ENCODE measurements at places on chromosomes 3 and 15.
A peak's percentile ranks its signal among the peaks of the same experiment; 100 is the strongest.

- peaks cover 7% of the 10 kb centered on the region for H3K4me1 ChIP-seq
- no peak for DNase-seq
- H3K27me3 ChIP-seq = no peaks in the 10 kb centered on the region
Observed at GRCh38 chr3:150871192-150871591, 34.0 kb downstream of the MINDY4B start.

DNA sequence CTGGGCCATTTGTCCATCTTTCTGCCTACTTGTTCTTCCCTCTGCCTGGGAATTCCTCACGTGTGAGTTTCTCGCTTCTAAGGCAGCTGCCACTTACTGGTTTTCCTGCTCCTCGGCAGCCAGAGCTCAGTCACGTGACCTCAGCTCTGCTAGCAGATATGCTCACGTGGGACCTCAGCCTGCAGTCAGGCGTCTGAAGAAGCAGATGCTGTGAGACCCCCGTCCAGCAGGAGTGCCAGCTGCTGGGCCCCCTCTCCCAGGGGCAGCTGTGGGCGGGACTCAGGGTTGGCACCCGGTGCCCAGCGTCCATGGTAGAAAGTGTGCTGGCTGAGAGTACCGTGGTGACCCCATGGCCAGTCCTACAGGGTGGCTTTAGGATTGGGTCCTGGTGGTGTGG, 161.3 kb upstream of the TLE3 start:
- H3K27me3 ChIP-seq = no peaks in the 10 kb centered on the region
- no peak overlapping the region for H3K4me3 ChIP-seq
- peak; percentile 81 for DNase-seq
- peaks cover 26% of the 10 kb centered on the region for H3K4me1 ChIP-seq
- no peaks in the 10 kb centered on the region for H3K36me3 ChIP-seq

- no peak for DNase-seq
- H3K4me3 ChIP-seq = no peak overlapping the region
- no peak overlapping the region for H3K27ac ChIP-seq
- H3K27me3 ChIP-seq = no peaks in the 10 kb centered on the region
- no peaks in the 10 kb centered on the region for H3K4me1 ChIP-seq
- peaks cover 7% of the 10 kb centered on the region for H3K36me3 ChIP-seq
Observed at GRCh38 chr3:37981348-37981664, 9.3 kb upstream of the VILL start.

DNA sequence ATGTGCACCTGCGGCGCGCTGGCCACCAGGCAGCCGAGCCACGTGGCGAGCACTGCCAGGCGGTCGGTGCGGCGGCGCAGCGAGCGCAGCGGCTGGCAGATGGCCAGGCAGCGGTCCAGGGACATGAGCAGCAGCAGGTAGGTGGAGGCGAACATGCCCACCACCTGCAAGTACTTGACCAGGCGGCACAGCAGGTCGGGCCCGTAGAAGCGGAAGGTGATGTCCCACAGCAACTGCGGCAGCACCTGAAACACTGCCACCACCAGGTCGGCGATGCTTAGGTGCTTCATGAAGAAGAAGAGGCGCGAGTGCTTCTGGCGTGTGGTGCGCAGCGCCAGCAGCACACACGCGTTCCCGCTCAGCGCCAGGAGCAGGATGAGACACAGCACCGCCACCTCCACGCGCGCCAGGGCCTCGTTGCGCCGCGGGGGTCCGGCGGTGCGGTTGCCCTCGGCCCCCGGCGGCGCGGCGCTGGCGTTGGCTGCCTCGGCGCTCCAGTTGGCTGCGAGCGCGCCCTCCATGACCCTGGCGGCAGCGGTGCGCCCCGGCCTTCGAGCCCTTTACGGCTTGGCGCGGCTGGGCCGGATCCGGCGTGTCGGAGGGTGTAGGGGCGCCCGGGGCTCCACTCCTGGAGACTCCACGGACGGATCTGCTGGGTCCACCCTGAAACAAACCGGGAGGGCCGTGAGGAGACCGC, 1.6 kb downstream of the OXTR start:
- H3K27me3 ChIP-seq = peaks cover 14% of the 10 kb centered on the region
- H3K4me1 ChIP-seq = peaks cover 5% of the 10 kb centered on the region
- H3K36me3 ChIP-seq = no peaks in the 10 kb centered on the region
- H3K27ac ChIP-seq = no peak overlapping the region
- H3K4me3 ChIP-seq = no peak overlapping the region

GRCh38 chr3:56937580-56937979, 122.9 kb upstream of the SPATA12 start:
- H3K4me3 ChIP-seq = no peak overlapping the region
- no peak overlapping the region for H3K27ac ChIP-seq
- no peak for DNase-seq

Data from thyroid gland (tissue), 4 donors.